ENCODE measurements at places on chromosomes 12 and 14.

DNA sequence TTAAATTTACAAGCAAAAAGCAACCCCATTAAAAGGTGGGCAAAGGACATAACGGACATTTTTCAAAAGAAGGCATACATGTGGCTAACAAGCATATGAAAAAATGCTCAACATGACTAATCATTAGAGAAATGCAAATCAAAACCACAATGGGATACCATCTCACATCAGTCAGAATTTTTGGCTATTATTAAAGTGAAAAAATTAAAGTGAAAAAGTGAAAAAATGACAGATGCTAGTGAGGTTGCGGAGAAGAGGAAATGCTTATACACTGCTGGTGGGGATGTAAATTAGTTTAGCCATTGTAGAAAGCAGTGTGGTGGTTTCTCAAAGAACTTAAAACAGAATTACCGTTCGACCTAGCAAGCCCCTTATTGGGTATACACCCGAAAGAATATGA, 7.9 kb downstream of the OTOGL start:
- DNase-seq: no peak

- peak; percentile 34 for DNase-seq
These were observed 200.5 kb upstream of the PRICKLE1 start for GRCh38 chr12:42789808-42790760.

GRCh38 chr14:95162641-95163040, 5.3 kb upstream of the DICER1 start:
- DNase-seq: no peak

GRCh38 chr12:50984586-50985298, 32.4 kb downstream of the HIGD1C start:
- DNase-seq: no peak

- DNase-seq: no peak
These were observed 154.2 kb downstream of the PLCZ1 start for GRCh38 chr12:18583655-18584054.

DNA sequence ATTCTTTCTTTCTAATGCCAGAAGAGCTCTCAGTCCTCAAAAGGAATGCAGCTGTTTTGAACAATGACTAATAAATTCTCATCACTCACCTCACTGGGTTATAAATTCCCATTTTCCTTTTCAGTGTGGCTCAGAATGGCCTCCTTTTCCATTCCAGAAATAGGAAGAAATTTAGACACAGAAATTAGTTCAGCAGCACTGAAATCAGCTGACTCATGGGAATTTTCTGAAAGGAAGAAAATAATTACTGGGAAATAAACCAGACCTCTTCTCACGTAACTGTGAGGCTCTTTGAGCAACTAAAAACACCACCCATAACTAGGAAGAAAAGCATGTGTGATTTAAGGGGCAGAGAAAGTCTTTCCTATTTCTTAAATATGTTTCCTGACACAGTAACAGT, 23.8 kb downstream of the CD163 start:
- DNase-seq: no peak
